ENCODE measurements at places on chromosomes 2 and 18.

DNA sequence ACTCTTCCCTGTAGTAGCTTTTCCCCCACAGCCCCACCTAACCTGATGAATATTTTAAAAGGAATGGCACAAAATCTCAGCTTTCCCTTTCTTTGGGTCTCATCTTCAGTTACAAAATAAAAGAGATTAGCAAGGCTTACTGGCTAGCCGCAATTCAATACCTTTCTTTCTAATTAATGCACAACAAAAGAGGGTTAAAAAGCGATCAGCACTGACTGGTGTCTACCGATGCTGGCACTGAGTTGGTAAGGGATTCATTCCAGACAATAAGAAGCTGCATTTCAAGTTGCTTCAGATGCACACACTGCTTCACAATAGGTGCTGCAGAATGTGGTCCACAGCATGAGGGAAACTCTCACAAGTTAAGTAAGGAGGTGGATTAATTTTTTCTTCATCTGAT lies 41.9 kb downstream of the HDHD2 start:
- DNase-seq, result no peak

GRCh38 chr2:45774688-45775244 lies 123.3 kb downstream of the PRKCE start:
- no peak for DNase-seq

GRCh38 chr2:28749526-28749925 lies 2.1 kb upstream of the PPP1CB start:
- no peak for DNase-seq

DNA sequence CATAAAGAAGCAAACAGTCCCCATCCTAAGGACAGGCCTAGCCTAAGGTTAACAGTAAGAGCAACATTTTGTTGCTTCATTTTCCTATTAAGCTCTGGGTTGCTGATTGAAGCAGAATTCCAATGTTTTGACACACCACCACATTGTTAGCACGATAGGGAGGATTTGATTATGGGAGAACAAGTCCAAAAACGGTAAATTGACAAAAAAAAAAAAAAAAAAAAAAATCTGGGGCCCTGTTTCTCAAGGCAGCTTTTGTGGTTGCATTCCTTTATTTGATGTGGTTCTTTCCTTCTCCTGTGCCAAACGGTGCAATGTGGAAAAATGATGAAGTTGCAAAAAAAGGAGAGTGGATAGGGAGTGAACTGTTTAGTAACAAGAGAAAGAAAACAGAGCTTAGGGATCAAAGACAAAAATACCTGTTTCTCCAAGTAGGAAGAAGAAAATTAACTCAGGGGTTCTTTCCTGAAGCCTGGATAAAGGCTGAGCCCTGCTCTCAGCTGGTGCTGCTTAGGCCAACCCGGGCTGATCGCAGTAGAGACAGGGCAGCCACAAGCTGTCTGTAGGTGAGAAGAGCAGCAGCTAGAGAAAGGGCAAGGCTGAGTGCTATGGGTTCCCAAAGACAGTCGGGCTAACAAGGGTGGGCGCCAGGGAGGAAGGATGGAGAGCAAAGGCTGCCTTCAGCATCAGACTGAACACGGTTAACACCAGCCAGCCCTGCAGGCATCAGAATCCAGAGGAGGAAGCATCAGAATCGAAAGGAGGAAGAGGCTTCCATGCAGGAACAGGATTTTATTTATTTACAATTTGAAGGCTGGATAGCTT lies 167.8 kb upstream of the FOSL2 start:
- no peak for DNase-seq

DNA sequence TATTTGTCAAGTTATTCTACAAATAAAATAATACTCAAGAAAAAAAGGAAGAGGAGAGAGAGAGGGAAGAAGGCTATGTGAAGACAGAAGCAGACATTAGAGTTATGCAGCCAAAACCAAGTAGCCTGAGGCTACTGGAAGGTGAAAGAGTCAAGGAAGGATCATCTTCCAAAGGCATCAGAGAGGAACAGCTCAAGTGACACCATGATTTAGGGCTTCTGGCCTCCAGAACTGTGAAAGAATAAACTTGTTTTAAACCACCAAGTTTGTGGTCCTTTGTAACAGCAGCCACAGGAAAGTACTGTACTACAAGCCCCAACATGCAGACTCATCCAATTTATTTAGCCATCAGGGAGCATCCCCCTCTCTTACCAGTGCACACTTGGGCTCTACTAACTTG lies 788.5 kb upstream of the LRRTM1 start:
- no peak for DNase-seq

DNA sequence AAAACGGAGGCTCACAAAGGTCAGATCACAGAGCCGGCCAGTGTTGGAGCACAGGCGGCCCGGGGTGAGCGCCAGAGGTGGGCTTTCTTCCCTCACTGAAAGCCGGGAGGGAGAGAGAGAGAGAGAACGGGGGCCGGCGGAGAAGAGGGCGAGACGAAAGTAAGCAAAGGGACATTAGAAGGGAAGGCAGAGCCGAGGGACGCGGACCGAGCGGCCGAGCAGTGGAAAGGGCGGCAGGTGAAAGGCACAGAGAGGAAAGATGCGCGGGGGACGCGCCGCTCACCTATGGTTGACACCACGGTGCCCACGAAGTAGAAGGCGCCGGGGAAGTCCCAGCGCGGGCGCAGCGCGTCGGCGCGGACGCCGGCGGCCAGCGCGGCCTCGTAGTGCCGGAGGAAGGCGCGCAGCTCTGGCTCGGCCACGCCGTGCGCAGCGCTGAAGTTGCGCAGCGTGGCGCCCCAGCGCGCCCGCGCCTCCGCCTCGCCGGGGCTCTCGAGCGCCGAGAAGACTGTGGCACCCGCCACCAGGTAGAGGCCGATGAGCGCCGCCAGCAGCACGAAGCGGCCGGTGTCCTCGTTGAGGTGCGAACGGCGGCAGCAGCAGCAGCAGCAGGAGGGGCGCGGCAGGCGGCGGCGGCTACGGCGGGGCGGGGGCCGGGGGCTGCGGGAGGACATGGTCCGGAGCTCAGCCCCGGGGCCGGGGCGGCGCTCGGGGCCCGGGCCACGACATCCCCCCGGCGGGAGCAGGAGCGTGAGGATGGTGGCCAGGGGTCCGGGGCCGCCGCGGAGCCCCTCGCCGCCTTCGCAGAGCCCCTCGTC lies 166.9 kb downstream of the MSH2 start:
- no peak for DNase-seq

GRCh38 chr2:97267411-97268074 lies 154.6 kb downstream of the ANKRD36 start:
- no peak for DNase-seq

DNA sequence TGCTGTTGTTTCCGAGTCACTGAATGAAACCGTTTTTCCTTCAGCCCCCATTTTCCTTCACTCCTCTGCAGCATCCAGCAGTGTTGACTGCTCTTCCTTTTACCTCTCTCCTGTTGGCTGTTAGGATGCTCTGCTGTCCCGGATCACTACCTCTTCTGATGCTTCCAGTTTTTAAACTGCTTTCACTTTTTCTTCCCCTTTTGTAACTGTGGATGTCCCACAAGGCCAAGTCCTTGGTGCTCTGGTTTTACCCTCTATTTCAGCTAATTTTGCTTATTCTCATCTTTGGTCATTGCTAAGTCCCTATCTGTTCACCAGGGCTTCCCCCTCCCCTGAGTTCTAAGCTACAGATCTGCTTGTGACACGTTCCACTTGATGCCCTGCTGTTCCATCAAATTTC lies 39.4 kb upstream of the MAP4K3 start:
- peak; percentile 80 for DNase-seq

- no peak for DNase-seq
These were observed 70.0 kb upstream of the ZNF236 start for GRCh38 chr18:76752400-76752799.

GRCh38 chr2:102112692-102113665 lies 29.6 kb upstream of the IL1R1 start:
- DNase-seq, result no peak

- no peak for DNase-seq
These were observed 27.5 kb downstream of the CNRIP1 start for GRCh38 chr2:68292108-68292710.

GRCh38 chr18:57837917-57838548 lies 34.9 kb upstream of the ATP8B1 start:
- DNase-seq, result peak; percentile 64

All from suppressor macrophage treated with lipopolysaccharide for 4 hours (primary cell).